ENCODE measurements at places on chromosomes 12 and 14.

- no peak for DNase-seq
Observed at GRCh38 chr12:60194678-60195077, 598.8 kb downstream of the SLC16A7 start.

GRCh38 chr12:117044790-117045159, 54.4 kb downstream of the TESC start:
- no peak for DNase-seq

GRCh38 chr14:89673512-89674225, 256.6 kb upstream of the FOXN3 start:
- DNase-seq, result no peak

DNA sequence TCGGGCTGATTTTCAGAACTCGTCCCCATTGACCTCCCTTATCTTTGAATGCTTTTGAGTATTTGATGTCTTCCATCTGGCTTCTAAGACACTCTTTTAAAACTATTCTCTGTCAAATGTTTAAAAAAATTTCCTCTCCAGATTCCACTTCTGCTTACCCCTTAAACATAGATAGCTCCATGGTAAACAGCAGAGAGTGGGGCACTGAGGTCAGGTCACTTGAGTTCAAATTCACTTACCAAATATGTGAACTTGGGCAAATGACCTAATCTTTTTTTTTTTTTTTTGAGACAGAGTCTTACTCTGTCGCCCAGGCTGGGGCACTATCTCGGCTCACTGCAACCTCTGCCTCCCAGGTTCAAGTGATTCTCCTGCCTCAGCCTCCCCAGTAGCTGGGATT, 126.8 kb upstream of the CPSF6 start:
- no peak for DNase-seq

GRCh38 chr14:38948171-38948570, 154.9 kb downstream of the SEC23A start:
- DNase-seq, result no peak

- no peak for DNase-seq
Observed at GRCh38 chr12:114669401-114670290, 14.3 kb downstream of the TBX3 start.

DNA sequence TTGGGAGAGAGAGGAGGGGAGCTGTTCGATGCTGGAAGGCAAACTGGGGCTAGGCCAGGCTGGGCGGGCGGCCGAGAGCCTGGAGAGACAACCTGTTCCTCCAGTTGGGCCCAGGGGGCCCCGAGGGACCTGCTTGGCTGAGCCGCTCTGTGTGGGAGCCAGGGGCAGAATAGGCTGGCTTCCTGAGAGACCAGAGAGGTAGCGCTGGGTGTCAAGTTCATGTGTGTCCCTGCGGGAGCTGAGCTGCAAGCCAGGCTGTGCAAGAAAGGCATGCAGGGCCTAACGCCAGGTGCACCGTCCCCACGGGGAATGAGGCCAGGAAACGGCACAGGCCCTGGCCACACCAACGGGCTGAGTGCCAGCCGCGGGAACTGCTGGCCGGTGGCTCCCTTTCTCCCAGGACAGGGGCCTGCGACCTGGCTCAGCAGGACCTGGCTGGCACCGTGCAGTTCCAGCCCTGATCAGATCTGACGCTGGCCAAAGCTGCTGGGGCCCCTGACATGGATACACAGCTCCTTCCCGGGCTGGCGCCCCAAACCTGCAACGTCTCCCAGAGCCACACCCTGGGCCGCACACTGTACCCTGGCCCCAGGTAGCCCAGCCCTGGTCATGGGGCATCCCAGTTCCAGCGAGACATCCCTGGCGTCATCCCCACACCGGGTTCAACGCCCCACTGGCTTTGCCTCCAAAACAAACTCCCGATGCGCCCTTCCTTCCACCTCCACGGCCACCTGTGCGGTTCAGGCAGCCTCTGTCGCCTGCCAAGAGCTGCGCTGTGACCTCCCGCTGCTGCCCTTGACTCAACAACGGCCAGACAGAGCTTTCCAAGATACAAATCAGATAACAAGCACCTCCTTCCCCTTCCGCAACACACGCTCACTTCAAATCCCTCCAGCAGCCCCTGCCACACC, 65.0 kb downstream of the RFLNA start:
- DNase-seq, result no peak

GRCh38 chr12:83145325-83145840, 458.7 kb downstream of the TMTC2 start:
- no peak for DNase-seq

- DNase-seq, result no peak
Observed at GRCh38 chr14:104665657-104666522, 23.5 kb upstream of the INF2 start.

DNA sequence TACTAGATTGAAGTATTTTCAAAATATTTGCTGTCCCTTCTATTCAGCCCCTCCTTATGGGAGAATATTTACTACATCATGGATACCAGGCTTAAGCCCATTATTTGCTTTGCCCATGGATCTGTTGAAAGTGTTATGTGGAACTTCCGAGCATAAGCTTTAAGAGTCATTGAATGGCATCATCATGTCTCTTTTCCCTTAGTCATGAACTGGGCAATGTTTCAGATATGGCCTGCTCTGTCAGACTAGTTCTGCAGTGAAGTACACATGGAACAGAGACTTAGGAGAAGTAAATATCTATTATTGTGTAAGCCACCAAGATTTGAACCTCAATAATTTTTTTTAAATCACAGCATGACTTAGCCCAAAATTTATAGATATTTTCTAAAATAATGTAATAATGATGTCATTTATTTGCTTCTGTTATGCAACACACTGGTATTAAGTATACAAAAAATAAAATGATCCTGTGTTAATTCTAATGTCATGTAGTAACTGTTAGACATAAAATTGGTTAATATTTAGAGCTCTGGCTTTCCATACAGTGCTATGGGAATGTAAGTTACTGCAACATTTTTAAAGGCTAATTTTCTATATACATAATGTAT, 1097.3 kb downstream of the SLC16A7 start:
- no peak for DNase-seq

- no peak for DNase-seq
Observed at GRCh38 chr14:101575581-101575980, 14.3 kb downstream of the DIO3 start.

- peak; percentile 45 for DNase-seq
Observed at GRCh38 chr12:111529424-111530368, 69.4 kb downstream of the ATXN2 start.

DNA sequence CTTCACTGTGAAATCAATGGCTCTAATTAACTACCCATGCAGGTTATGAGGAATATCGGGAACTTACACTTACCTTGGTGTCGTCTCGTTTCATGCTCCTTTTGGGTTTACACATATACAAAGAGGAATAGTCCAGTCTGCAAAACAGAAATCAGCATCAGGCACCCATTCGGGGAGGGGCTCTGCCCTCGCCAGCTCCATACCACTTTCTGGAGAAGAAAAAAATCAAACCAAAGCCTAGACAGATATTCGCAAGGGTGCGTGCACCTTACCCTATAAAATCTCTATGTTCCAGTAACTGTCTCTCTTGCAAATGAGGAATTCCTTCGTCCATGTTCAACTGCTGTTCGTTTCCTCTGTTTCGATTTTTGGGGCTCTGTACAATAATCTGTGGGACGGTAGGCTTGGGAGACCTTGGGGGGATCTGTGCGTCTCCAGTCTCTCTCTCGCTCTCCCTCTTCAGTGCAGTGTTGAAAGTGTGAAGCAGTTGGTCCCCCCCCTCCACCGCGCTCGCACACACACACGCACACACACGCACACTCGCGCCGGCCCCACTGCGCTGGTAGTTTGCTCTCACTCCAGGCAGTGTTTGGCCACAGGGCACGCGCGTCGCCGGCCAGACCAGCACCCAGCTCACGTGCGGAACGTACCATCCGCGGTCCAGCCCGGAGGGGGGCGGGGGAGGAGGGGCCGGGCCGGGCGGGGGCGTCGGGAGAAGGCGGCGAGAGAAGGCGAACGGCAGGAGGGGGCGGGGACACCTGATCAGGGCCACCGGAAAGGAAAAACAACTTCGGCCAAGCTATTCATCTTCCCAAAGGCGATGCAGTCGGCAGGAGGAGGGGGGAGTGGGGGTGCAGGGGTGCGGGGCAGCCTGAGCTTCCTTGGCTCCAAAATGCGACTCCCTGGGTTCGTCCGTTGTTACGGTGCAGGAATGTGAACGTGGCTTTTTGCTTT, at the start of gene BHLHE41:
BHLHE41 (minus strand) TSS at position 592 of the 954 bp plus-strand sequence; CDS start at position 334, 258 bp downstream.
- no peak for DNase-seq

DNA sequence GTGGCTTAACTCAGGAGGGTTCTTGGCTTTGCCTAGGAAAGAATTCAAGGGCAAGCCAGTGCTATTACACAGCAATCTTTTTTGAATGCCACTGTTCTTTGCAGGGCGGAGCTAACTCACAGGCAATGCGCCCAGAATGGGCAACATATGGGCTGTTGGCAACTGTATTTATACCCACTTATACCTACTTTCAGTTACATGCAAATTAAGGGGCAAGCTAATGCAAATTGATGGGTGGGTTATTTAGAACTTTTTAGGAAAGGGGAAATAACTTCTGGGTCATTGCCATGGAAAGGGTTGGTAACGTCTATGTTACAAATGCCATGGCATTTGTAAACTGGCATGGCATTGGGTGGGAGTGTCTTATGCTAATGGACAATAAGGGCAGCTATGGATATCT, 85.4 kb downstream of the C12orf50 start:
- no peak for DNase-seq

DNA sequence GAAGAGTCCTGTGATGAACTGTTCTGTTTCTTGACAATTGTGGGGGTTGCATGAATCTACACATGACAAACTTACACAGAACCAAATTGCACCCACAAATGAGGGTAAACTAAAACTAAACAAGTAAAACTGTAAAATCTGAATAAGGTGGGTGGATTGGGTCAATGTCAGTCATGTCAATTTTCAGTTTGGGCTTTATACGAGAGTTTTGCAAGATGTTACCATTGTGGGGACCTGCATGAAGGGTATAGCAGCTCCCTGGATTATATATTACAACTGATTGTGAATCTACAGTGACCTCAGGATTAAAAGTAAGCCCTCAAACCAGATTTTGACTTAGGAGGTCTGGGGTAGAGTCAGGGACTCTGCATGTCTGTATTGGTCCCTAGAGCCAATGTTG, 101.5 kb upstream of the LHX5 start:
- DNase-seq, result no peak

GRCh38 chr14:52094546-52095271, 25.9 kb upstream of the NID2 start:
- DNase-seq, result no peak

GRCh38 chr14:52188381-52188780, 79.1 kb upstream of the PTGDR start:
- no peak for DNase-seq

DNA sequence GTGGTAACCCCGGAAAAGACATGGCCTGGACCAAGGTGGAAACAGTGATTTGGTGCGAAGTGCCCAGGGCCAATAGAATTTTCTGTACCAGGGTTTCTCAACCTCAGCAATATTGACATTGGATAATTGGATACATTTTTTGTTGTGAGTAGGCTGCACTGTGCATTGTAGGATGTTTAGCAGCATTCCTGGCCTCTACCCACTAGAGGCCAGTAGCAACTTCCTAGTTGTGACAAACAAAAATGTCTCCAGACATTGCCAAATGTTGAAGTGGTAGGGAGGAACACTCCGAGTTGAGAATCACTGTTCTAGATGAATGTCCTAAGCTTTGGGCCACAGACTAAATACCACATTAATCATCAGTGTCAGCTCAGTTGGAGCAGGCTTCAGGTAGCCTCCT, 6.2 kb upstream of the CGRRF1 start:
- DNase-seq, result no peak

GRCh38 chr12:90407841-90408240, 547.1 kb downstream of the CCER1 start:
- no peak for DNase-seq

GRCh38 chr12:94165138-94165537, 16.8 kb downstream of the PLXNC1 start:
- DNase-seq, result no peak
